ENCODE measurements at places on chromosomes 1 and 21. TPM values are rescaled to one million over a fixed set of nuclear protein-coding genes. Genes with fewer than 3 reads are reported as not detected.

DNA sequence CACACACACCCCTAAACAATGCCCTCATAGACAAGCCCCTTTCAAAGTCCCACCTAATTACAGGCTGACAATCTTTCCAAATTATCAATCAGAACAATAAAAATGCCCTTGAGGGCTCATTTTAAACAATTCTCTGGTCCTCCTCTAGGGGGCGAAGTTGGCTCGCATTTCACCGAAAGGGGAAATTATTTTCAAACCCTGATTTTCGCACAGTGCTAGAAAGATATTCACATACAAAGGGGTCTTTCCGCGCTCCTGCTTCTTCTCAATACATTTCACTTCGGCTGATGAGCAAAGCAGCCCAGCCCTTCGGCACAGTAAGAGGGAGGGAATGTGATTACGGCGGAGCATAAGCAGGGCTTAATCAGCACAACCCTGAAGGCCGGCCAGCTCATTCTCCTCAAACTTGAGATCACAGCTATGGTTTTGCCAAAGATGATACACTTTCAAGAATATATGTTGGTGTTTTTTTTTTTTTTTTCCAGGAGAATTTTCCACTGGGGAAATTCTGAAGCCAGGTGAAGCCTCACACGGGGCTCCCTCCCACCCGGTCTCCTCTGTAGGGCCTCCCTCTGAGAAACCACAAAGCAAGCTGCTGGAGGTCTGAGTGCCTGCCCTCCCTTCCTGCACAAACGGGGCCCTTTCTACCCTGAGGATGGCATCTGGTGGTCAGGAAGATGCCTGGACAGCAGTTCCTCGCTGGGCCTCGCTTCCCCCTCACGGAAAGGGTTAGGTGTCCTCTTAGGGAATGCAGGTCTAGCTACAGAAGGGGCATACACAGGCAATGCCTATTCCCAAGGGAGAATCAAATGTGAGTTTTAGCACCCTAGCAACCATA is 66.9 kb downstream of the GNG12 start:
- DNase-seq = peak; percentile 57

Gene NPR1
- not detected for total RNA-seq

DNA sequence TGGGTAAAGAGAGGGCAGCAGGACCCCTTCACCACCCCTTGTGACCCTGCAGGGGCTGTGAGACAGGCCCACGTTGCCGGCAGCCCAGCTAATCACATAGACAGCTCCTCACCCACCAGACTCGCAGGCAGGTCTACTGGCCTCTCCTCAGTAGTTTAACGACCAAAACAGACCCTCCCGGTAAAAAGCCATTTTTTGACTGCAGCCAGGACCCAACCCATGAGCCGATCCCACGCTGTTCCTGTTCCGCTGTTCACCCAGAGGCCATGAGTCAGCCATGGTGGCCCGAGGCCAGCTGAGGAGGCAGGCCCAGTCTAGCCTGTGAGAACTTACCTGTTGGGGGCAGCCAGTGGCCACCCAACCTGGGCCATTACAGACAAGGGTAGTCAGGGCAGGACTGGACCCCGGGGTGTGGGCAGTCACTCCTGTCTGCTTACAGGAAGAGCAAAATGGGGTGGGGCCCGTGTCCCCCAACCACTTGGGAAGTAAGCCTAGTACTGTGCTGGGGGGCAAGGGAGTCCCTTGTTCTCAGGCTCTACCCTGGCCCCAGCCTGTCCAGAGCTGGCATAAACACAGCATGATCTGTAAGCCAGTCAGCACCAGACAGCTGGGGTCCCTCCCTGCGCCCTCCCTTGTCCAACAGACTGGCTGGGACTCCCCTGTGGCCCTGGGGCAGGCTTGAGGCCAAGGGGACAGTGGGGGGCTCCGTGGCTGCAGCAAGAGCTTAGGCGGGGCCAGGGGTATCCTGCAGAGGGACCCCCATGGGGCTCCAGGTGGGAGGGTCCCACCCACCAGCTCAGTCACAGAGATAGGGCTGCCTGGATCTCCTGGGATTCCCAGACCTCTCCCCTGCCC is 61.9 kb downstream of the WNT9A start:
- DNase-seq = no peak

DNA sequence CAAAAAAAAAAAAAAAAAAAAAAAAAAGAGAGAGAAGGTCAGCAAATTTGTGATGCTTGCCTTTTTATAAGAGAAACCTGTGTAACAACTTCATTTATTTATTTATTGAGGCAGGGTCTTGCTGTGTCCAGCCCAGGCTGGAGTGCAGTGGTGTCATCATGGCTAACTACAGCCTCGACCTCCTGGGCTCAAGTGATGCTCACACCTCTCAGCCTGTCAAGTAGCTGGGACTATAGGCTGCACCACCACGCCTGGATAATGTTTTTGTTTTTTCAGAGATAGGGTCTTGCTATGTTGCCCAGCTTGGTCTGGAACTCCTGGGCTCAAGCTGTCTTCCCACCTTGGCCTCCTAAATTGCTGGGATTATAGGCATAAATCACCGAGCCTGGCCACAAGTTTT is 42.4 kb downstream of the DHCR24 start:
- no peak for DNase-seq

Gene MAN1C1
- total RNA-seq = 46.9 TPM

GRCh38 chr1:89739844-89740216 is 81.0 kb upstream of the LRRC8D start:
- DNase-seq = peak; percentile 64

GRCh38 chr1:246364415-246364941 is 142.6 kb downstream of the SMYD3 start:
- DNase-seq = no peak

DNA sequence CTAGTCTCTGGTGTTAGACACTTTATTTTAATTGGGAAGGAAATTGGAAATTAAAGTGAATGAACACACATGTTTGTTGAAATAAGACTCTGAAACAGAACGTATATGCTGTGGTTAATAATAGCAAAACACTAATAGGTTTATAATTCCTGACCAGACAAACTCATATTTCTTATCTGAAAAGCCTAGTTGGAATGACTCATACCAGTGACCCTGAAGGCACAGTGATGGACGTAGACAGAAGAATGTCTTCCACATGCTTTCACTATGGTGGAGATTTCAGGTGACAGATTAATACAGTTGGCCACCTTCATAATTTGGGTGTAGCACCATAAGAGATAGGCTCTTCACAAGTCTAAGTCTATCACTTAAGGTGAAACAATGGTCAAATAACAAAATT is 83.0 kb upstream of the COL11A1 start:
- DNase-seq = no peak

- DNase-seq = no peak
Observed at GRCh38 chr1:88979054-88979748, 13.2 kb downstream of the KYAT3 start.

DNA sequence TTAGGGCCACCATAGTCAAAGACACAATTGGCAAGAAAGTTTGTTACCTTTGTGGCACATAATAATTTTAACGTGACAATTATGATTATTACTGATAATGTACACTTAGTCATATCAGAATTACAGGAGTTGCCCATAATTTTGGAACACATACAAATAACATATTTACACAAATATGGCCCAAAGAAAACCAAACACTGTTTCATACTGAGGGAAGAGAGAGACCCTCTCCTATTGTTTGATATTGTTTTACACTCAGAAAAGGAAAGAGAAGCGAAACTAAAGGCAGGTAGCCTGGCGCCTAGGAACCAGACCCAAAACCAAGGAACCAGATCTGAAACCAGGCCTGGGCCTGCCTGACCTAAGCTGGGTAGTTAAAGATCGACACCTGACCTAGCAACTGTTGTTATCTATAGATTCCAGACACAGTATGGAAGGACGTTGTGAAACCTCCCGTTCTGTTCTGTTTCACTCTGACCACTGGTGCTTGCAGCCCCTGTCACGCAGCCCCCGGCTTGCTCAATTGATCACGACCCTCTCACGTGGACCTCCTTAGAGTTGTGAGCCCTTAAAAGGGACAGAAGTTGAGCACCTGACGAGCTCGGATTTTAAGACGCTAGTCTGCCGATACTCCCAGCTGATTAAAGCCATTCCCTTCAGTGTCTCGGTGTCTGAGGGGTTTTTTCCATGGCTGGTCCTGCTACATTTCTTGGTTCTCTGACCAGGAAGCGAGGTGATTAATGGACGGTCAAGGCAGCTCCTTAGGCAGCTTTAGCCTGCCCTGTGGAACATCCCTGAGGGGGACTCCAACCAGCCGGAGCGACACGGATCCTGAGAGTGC is 27.9 kb downstream of the C1orf115 start:
- no peak for DNase-seq

Gene SPRR4
- total RNA-seq = not detected

DNA sequence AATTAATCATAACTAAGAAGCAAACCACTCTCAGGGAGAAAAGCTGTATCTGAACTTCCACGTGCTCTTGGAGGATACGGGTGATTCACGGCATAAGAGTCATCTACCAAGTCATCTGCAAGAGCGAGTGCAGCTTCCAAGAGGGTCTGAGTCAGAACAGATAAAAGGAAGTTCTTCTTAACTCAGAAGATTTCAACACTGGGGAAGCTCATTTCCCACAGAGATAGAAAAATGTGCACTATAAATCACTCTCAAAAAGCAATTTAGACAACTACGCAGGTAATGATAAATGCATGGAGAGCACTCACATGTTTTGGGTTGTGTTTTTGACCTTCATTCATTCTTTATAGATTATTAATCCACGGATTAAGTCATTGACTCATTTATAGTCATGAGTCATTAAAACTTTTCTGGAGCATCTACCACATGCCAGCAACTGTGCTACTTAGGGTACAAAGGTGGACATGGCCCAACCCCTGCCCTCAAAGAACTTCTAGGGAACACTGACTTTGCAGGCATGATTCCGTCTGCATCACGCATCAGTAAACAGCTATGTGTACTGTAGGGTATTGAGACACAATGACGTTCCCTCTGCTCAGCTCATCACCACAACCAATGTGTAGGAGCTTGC is 20.8 kb downstream of the KCNJ15 start:
- DNase-seq = no peak

DNA sequence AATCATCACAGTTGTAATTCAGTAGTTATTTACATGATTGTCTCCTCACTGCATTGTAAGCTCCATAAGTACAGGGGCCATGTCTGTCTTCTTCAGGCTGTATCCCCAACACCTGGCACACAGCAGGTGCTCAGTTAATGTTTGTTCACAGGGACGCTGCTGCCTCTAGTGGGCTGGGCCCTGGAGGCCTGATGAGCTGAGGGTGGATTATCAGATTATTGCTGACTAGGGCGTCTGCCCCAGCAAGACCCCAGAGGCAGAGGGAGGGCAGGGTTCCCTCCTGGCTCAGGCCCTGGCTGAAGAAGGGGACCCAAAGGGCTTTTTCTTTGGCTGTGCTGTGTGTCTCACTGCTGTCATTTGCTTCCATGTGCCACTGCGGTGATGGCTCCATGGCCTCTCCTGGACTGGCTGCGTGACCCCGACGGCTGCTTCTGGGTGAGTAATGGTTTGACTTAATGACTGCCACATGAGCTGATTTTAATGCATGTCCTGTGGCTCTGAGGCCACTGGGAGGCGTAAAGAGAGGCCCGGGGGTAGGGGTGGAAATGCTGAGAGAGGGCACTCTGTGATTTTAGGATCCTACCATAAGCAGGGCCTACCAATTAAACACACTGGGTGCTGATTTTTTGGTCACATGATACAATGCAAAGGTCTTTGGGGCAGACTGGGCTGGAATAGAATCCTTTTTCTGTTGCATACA is 20.8 kb upstream of the EPB41 start:
- DNase-seq = no peak

- no peak for DNase-seq
Observed at GRCh38 chr1:39850606-39851216, 32.6 kb downstream of the TRIT1 start.

GRCh38 chr1:166944186-166944967 is 31.0 kb downstream of the ILDR2 start:
- DNase-seq = no peak

Gene MROH7
- total RNA-seq = 0.14 TPM

- no peak for DNase-seq
Observed at GRCh38 chr1:203039609-203040512, 13.6 kb downstream of the PPFIA4 start.

DNA sequence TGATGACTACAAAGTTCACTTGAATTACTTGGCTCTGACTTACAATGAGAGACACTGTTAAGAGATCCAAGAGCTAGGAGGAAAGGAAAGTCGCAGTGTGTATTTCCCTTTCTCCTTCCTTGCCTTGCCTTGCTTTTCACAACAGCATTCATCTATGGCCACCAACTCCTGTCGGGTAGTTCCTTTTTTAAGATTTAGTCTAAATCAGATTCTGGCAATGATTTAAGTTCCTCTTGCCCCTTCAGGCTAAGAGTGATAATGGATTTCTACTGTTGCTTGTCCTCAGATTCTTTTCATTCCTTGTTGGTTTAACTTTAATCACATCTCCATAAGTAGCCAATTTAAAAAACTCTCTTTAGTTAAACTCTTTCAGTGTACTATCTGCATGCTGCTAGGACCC is 91.9 kb downstream of the GTF2B start:
- DNase-seq = no peak

DNA sequence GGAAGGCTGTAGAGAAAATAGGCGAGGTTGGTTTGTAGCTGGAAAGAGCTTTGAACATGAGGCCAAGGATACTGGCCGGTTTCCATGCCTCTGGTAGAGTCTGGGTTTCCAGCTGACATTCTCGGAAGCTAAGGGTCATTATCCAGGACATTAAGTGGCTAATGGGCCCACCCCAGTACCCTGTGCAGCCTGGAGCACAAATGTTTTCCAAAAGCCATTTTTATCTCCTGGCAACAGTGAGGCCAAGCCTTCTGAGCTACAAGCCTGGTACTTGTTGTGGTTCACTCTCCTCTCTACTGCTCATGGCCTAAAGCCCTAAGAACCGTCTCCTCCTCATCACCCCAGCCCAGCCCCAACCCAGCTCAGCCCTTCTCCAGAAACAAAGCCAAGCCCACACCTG is 122.9 kb downstream of the DMRTA2 start:
- no peak for DNase-seq

DNA sequence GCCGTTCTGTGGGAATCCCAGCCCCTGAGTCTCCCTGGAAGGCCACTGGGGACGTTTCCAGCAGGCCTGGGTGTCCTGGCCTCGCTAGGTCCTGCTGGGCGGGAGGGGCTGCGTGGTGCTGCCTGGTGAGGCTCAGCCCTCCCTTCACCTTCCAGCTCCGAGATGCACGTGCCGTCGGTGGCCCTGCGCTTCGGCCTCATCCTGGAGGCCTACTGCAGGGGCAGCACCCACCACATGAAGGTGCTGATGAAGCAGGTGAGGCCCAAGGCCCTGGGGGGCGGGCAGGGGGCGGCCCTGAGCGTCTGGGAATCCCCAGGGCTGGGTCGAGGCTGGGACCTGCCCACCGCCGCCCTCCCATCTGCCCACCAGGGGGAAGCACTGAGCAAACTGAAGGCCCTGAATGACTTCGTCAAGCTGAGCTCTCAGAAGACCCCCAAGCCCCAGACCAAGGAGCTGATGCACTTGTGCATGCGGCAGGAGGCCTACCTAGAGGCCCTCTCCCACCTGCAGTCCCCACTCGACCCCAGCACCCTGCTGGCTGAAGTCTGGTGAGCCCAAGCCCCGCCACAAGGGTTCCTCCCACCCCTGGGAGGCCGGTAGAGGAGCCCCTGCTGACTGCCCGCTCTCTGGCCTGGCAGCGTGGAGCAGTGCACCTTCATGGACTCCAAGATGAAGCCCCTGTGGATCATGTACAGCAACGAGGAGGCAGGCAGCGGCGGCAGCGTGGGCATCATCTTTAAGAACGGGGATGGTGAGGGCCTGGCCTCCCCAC is 70.3 kb downstream of the PIK3CD start:
- DNase-seq = peak; percentile 89

GRCh38 chr21:42002421-42002958 is 7.7 kb downstream of the ZBTB21 start:
- DNase-seq = peak; percentile 57
